ENCODE measurements at places on chromosomes 3 and 15. TPM values are rescaled to one million over a fixed set of nuclear protein-coding genes. Genes with fewer than 3 reads are reported as not detected.

DNA sequence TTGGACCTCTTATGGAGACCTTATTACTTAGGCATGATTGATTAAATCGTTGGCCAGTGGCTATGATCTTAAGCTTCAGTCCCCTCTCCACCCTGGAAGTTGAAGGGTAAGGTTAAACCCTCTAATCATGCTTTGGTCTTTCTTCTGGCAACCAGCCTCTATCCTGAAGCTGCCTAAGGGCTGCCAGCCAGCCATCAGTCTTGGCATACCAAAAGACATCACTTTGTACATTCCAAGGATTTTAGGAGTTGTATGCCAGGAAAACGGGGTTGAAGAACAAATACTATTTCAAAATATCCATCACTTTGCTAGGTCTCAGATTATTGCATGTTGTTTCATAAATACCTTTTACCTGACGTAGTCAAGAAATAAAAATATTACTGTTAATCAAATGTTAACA lies 28.9 kb downstream of the UBE2E2 start:
- no peak for DNase-seq

GRCh38 chr3:13332158-13332557 lies 88.0 kb downstream of the NUP210 start:
- no peak for DNase-seq

- DNase-seq = no peak
These were observed 6.9 kb downstream of the CRBN start for GRCh38 chr3:3172627-3173026.

GRCh38 chr3:67685499-67685898 lies 31.1 kb upstream of the SUCLG2 start:
- no peak for DNase-seq

GRCh38 chr3:180068023-180068422 lies 31.3 kb upstream of the PEX5L start:
- DNase-seq = no peak

CRYBG3 gene
- total RNA-seq = 8.0 TPM

WDR5B gene
- total RNA-seq = 3.5 TPM

DNA sequence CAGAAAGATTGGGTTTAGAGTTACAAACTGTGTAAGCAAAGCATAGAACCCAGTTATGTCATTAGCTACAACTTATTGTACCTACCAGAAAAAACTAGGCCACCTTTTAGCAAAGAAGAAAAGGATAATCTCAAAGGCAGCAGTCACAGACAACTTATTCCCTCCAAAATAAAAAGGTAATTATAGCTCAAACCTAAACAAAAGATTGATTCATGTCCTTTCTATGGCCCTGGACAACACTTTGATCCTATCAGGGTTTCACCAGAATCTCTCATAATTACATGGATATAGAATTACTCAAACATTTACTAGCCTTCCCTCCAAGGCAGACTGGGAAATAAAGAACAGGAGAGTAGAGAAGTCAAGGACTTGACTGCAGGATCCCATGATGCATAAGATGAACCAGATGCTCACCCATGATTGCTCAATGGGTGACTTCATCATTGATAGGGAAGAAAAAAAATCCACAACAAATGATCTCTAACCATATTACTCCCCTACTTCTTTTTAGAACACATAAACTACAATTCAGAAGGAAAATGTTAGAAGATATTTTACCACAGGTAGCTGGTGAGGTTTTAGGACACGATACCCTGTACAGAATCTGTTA lies 17.4 kb downstream of the DET1 start:
- no peak for DNase-seq

DNA sequence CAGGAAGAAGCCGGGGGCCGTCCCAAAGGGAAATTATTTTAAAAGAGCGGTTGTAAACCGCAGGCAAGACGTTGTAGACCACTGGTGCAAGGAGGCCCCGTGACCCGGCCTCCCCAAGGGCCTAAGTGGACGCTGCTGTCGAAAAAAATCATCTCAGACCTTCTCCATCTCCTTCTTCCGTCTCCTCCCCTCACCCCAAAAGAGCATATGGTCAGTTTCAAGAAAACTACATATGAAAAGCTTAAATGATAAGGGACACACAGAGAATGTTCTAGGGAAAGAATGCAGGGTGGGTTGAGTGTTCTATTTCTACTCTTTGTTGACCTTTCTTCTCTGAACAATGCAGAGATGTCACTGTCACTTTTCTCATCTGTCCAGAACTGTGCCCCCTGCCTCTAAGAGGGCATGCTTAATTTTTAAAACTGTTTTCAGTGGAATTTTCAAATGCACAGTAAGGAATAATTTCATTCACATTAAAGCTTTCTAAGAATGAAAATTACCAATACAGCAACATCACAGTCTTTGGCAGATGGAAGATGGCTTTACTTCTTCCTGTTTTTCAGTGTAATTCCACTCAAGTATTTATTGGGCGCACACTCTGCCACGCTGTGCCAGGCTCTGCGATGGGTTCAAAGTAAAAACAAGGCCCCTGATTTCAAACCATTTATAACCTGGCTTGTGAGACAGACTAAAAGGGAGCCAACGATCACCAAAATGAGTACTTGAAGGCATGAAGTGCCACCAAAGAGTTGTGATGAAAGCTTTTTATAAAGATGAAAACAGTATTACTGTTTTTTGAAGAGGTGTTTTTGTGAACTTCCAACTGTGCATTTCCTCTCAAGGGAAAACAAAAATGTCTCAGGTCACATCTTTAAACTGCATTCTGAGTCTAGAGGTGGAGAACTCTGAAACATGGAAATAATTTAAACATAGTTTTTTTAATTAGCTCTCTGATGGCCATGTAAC lies 891 bp upstream of the TOP2B start:
- no peak for DNase-seq

DNA sequence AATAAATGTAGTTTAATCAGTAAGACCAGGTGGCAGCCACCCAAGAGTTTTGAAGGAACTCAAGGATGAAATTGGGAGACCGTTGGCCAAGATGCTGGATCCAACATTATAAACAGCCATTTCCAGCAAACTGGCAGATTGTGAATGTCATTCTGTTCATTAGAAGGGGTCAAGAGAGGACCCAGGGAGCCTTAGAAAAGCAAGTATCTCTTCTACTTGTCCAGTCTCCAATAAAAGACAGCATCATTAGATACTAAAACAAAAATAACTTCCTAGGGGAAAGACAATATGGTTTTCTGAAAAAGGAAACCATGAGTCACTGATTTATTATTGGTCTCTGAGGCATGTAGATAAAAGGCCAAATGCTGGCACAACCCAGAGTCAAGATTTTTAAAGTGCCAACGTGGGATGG lies 67.9 kb downstream of the GADL1 start:
- DNase-seq = no peak

DNA sequence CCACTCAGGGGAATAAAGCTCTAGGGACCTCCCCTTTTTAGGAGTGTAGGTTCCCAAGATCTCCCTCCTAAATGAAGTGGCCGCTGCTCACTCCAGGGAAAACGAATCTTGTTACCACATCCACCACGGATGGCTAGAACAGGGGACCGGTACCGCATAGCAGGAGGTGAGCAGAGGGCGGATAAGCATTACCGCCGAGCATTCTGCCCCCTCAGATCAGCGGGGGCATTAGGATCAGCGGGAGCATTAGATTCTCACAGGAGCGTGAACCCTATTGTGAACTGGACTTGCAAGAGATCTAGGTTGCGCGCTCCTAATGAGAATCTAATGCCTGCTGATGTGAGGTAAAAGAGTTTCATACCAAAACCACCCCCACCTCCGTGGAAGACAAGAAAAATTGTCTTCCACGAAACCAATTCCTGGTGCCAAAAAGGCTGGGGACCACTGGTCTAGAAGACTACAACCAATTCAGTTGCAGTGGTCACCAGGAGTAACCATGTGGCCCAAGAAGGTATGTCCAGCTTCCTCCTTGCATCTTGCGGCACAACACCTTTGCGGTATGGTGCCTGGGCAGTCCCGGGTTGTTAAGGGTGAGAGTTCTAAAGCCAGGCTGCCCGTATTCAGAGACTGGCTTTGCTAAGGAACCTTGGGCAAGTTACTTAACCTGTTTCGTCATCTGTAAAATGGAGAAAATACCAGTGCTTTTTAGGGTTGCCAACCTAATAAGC lies 1.1 kb upstream of the SS18L2 start:
- no peak for DNase-seq

DNA sequence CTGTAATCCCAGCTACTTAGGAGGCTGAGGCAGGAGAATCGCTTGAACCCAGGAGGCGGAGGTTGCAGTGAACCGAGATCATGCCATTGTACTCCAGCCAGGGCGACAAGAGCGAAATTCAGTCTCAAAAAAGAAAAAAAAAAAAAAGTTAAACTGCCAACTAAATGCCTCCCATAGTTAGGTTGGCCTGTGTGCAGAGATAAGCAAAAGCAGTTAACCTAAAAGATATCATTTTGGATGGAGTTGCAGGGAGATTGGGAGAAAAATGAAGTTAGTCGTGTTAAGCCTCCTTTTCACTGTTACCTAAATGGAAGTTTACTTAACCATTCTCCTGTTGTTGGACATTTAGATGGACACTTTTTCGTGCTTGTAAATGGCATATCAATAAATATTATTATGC lies 11.4 kb upstream of the FETUB start:
- DNase-seq = no peak

GOLGA6L7 gene
- total RNA-seq = not detected

DNA sequence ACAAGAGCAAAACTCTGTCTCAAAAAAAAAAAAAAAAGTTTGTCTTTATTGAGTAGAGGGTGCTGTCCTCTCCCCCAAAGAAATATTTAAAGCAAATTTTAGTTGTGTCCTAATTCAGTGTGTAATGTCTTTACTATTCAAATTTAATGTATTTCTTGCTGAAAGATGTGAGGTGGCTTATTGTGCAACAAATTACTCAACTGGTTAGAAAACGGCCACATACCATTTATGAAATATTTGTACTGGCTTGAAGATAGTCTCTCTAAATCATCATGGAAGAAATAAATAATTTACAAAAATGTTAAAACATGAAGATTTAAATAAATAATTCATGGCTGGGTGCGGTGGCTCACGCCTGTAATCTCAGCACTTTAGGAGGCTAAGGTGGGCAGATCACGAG lies 63.0 kb downstream of the SLTM start:
- DNase-seq = no peak

DNA sequence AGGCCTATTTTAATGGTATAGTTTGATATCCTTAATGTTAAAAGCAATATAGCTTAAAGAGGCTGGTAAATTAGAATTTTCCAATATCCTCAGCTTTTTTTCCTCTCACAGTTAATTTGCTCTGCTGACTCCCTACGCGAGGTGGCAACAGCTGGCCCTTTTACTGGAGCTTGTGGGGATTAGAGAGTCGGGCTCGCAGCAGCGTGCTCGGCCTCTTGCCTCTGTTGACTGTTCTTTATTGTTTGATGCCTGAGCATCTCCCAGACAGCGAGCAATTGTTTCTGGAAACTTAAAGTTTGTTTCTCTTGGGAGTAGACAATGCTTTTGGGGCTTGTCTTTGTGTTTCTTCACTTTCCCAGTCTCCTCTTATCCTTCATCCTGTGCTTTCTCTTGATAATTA lies 80.8 kb downstream of the OPA1 start:
- DNase-seq = no peak

DNA sequence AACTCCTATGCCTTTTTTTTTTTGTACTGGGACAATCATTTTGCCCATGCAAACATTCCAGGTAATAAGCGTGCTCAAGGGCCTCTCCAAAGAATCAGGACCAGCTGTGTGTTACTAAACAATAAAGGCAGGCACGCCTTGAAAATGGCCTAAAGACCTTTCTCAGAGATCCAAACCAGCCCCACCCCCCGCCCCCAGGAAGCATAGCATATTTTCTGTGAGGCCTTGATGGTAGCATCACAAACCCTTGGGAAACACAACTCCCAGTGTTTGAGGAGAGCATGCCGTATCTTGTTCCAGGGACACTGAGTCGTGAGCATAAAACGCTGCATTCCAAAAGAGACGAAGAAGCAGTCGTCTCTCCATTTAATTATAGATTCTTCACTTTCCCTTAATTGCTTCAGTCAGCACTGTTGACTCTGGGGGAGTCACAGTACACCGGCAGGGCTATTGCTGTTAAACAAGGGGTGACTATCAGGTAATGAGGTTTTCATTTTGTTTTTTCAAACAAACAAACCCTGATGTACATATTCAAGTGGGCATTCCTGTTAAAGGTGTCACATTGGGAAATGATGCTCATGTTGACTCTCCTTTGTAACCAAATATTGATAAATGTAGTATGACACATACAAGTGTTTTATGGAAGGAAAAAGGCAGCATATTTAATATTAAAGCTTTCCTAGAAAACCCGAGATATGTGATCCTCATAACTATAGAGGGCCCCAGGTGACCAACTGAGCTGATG lies 4.4 kb upstream of the TPM1 start:
- no peak for DNase-seq

TM4SF18 gene
- total RNA-seq = 3.3 TPM

DNA sequence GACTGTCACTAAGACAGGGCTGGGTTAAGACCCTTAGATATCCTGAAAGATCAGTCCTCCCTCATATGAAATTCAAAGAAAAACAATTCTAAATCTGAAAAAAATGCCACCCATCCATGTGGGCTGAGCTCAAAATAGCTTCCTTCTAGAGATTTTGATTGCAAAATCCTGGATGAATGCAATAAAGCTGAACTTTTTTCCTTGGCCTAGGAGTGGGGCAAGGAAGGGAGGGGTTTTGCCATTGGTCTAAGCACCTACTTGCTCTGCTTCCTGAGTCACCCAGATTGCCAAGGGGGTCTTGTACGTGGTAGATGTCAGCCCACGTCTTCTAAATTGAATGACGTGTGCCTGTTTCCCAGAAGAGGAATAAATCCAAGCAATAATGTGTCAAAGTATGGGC lies 15.3 kb upstream of the SMAD3 start:
- DNase-seq = no peak

CHRNA5 gene
- total RNA-seq = 29.3 TPM

DNA sequence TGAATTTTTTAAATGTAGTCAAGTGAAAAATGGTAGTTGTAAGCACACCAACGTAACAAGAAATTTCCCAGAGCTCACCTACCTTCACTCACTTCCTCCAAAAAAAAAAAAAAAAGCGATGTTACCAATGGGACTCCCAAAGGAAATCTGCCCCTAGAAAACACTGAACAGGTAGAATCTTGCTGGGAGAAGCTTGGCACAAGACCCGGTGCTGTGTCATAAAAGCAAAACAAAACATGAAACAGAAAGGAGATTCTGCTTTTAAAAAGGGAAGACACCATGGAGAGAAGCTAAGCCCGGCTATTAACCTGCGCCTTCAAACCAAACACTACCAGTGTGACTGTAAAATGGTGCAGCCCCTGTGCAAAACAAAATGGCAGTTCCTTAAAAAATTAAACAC lies 40.5 kb downstream of the PGPEP1L start:
- DNase-seq = no peak

- DNase-seq = no peak
These were observed 32.1 kb downstream of the FOXP1 start for GRCh38 chr3:71551311-71551919.

DNA sequence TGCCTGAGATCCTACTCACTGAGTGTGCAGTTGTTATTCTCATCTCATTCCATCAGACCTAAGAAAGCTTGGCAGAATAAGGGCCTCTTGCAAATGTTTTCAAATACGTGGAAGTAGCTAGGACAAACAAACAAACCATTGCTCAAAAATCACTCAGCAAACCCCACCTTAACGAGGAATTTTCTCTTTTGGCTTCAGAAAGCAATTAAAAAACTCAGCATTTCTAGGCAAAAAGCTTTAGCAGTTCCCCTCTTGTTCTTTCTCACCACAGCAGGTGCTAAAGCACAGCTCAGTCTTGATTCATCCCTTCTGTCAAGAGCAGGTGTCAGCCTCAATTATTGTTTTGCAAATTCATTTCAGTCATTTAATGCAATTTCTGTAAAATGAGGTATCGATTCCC lies 58.6 kb upstream of the NUDT16 start:
- no peak for DNase-seq

GOLGA8G gene
- not detected for total RNA-seq

MYZAP gene
- total RNA-seq = 0.94 TPM
